ENCODE measurements at places on chromosomes 1 and 21.

DNA sequence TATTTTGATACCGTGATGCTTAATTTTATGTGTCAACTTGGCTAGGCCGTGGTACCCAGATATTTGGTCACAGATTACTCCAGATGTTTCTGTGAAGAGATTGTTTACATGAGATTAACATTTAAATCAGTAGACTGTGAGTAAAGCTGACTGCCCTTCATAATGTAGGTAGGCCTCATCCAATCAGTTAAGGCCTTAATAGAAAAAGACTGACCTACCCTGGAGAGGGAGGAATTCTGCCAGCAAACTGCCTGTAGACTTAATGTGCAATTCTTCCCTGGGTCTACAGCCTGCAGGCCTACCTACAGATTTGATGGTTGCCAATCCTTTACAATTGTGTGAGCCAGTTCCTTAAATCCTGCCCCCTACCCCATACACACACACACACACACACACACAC lies 4.3 kb downstream of the SETSIP start:
- no peak for DNase-seq

DNA sequence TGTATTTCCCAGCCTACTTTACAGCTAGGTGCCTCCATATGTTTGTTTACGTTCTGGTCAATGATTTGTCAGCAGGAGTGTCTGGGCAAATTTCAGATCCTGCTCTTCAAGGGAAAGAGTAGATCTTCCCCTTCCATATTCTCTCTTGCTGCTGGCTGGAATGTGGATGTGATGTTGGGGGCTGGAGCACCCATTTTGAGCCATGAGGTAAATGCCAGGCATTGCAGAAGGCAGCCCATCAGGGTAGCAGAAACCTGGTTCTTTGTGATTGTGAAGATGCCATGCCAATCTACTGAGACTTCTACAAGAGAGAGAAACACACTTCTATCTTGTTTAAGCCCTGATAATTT lies 25.1 kb downstream of the RUNX1 start:
- no peak for DNase-seq

GRCh38 chr1:243855616-243856318 lies 5.7 kb upstream of the AKT3 start:
- no peak for DNase-seq

GRCh38 chr1:223244366-223245103 lies 101.5 kb upstream of the TLR5 start:
- DNase-seq = no peak

- DNase-seq = no peak
These were observed 18.7 kb downstream of the SLC45A3 start for GRCh38 chr1:205661429-205662134.

DNA sequence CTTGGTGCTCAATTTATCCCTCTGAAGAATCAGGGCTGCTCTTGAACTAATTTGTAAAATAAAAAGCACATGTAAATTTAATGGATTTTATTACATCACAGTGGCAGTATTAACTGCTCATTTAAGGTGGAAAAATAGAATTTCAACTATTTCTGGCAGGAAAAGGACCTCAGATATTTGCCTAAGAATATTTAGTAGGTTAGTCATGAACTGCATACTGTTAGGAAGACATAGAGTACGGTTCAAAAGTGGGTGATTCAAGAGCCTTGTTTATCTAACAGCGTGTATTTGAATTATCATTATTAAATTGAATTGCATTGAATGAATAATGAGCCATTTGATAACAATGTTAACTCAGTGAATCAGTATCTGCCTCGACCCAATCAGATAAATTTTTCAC lies 248.8 kb upstream of the PBX1 start:
- no peak for DNase-seq

- DNase-seq = no peak
These were observed 551 bp downstream of the ZRANB2 start for GRCh38 chr1:71080230-71080738.

- no peak for DNase-seq
These were observed 39.1 kb downstream of the MATN1 start for GRCh38 chr1:30684259-30684658.

DNA sequence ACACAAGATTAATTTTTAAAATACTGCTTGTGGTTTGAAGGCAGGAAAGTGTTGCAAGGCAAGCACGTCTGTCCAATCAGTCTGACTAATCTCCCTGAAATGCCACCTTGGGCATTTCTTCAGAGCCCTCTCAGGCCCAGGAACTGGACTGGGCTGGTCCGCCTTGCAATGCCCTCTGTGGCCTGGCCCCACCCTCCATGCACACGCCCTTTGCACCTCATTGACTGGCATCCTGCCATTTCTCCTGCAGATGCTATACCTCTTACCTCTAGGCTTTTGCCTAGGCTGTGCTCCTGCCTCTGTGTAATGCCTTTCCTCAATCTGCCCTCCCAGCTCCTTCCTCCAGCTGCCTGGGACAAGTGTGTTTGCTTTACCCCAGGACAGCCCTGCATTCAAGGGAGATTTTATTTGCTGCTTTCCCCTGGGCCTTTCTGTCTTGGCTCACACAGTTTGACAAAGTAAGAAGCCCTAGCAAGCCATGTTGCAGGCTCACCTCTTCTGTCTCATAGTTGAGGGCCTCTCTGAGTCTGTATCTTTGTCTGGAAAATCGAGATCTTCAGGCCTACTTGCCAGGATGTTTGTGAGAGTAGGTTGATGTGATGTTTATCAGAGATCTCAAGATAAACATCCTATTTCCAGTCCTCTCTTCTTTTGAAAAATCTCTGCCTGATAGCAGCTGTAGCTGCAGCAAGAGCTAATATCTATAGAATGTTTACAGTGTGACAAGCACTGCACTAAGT lies 149.2 kb upstream of the JUN start:
- DNase-seq = no peak

DNA sequence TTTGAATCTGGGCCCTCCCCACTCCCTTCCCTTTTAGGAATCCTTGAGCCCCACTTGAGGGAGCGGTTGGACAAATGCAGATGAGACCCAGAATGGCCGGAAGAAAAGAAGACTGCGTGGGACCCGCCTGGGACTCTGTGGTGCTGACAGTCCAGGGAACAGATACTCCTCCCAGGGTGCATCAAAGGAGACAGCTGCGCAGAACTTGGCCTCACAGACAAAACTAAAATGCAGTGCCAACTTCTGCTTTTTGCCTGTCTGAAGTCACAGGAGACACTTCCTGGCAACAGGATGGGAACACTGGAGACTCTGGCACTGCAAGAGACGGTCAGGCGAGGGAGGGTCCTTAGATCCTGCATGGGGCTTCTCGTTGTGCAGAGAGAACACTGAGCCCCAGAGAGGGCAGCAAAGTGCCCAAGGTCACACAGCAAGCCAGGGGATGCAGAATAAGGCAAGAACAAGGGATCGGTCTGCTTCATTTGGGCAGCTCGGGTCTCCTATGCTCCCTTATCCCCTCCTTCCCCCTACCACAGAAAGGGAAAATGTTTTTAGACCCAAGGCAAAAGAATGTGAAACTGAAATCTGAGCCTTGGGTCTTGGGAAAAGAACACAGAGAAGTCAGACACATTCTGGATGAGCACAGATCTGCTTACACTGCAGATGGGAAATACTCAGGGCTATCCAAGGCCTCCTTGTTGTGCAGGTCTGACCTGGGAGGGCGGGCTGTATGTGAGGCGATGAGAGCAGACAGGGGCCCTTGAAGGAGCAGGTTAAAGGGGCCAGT lies 182.4 kb downstream of the TRABD2B start:
- no peak for DNase-seq

DNA sequence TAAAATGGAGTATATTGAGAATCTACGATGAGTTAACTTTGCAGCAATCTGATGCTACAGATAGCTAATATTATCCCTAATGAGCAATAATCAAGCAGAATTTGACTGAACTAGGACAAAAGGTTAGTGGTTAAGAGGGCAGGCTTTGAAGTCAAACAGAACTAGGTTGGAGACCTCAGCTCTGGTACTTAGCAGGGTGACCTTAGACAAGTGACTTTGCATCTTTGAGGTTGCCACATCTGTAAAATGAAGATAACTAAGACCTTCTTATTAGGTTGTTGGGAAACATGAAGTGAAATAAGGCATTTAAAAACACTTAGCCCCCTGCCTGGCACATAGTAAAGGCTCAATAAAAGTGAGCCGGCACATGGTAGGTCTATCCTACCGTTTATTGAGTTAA lies 4.3 kb upstream of the FUCA1 start:
- no peak for DNase-seq

DNA sequence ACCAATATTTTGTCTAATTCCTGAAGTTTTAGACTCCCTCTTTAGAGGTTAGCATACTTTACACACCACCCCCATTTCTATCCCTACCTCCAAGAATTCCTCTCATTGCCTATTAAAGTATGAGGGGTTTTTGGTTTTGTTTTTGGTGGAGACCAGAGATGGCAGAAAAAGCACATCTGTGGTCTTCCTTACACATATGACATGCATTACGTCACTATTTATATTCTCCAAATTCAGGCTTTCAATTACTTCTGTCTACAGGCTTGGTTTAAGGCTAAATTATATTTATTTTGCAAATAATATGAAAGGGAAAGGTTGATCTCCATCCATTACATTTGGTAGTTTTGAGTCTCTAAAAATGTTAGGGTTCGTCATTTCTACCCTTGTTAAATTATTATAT lies 674.6 kb downstream of the LMO4 start:
- no peak for DNase-seq

GRCh38 chr1:64488862-64489261 lies 18.9 kb downstream of the CACHD1 start:
- no peak for DNase-seq

DNA sequence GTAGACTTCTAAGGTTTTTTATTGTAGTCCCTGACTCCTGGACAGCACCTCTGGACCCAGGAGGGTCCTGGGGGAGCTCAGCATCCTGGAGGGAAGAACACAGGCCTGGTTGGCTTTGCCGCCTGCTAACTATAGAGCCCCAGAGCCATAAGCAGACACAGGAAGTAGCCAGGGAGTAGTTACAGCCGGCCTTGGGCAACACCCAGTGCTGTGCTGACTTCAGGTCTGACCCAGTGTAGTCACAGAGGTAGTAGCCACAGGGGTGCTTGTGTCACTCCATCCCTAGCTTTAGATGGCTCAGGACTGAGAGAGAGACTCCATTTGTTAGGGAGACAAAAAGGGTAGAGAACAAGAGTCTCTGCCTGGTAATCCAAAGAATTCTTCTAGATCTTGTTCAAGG lies 21.9 kb downstream of the MCOLN2 start:
- no peak for DNase-seq
